Activated CD4-positive, alpha-beta T cell treated with anti-CD3 and anti-CD28 coated beads for 4 hours (primary cell): ENCODE measurements at places on chromosomes 1 and 21.

- DNase-seq = no peak
These were observed 35.2 kb upstream of the CTPS1 start for GRCh38 chr1:40944326-40944725.

DNA sequence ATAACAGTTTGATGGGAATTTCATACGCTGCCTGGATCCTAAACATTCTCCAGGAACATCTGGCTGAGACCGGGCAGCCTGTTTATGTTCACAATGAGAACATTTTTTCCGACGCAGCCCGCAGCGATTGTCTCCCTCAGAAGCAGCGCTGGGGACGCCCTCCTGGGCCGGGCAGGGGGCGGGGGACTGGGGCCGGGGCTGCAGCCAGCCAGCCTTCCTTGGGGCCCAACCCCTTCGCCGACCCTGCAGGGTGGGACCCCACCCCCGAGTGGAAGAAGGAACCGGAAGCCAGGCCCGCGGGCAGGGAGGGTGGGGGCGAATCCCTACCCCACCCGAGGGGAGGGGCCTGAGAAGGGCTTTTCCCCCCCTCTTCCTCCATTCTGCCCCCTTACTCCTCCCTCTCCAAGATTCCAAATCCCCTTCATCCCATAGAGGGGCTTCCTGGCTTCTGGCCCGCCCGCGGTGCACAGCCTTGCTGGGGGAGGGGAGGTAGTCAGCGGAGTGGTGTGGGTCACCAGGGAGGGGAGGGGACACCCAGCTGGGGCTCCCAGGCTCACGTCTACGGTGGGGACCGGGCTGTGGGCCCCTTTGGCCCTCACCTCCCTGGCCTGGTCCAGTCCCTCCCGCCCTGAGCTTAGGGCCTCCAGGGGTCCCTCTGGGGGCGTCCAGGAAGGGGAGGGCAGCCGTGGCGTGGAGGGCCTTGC lies 60.6 kb downstream of the WNT9A start:
- no peak for DNase-seq

GRCh38 chr1:221994274-221994698 lies 252.4 kb upstream of the DUSP10 start:
- no peak for DNase-seq

DNA sequence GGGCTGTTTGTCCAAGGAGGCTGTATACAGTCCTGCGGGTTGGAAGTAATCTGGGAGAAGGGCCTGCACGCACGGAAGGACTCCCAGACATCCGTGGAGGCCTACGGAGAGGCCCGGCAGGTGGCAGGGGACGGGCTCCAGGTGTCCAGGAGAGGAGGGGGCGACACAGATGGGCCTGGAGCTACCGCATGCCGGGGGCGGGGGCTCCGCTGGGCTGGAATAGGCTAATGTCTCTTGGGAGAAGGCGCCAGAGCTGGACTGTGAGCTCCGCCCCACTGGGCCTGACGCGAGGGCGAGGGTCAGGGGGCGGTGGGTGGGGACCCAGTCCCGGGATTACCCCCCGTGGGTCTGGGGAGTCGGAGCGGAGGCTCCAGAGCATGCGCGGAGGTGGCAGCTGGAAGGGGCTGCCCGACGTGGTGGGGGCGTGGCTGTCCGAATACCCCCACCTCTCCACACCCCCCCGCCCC lies 659 bp downstream of the AGO1 start:
- DNase-seq = peak; percentile 49

GRCh38 chr1:236144446-236145150 lies 2.3 kb downstream of the GPR137B start:
- DNase-seq = no peak

DNA sequence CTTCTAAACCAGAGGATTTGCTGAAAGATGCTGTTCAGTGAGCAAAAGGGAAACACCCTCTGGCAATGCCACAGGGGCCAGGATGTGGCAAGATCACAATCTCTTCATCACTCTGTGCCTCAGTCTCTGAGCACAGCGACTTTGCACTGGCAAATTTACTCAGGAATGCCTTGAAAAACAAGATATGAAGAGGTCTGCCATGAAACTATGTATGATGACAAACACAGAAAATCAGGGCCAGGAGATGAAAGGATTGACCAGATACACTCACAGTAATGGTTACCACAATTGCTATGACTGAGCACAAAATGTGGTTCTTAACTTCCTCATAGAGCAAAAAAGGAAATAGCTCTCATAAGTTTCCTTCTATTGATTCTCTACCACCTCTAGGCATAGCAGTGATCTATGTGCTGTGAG lies 5.8 kb downstream of the TTC13 start:
- DNase-seq = peak; percentile 42

- no peak for DNase-seq
These were observed 294.6 kb downstream of the RPS6KC1 start for GRCh38 chr1:213345621-213346020.

GRCh38 chr1:64005801-64006200 lies 197.6 kb upstream of the UBE2U start:
- DNase-seq = no peak

DNA sequence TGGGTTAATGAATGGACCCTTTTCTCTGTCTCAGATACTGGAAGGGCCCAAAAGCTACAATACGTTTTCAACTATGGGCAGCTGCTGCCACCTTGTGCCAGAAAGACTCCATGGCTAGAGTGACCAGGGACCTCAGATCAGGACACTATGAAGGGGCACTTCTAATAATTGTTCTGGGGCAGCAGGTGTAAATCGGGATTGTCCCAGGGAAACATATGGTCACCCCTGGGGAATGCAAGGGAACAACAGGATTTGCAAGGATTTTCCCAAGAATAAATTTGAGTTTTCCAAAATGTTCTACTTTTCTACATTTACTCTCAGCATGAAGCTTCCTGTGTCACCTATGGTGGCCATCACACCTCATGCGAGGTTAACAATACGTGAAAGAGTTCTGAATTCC lies 12.0 kb upstream of the FCAMR start:
- peak; percentile 67 for DNase-seq

DNA sequence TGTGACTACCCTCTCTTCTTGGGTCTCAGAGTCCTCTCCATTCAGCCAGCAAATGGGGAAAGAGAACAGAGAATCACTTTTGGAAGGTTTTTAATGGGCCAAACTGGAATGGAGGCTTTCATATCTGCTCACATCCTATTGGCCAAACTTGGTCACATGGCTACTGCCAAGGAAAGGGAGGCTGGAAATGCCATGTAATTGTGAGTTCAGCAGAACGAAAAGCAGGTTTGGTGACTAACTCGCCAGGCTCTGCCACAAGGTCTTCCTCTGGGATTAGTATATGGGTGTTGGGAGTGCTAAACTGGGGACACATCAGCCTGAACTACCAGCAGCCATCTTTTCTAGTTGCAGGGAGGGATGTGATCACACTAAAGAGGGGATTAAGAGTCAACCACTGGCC lies 19.2 kb downstream of the RD3 start:
- no peak for DNase-seq

DNA sequence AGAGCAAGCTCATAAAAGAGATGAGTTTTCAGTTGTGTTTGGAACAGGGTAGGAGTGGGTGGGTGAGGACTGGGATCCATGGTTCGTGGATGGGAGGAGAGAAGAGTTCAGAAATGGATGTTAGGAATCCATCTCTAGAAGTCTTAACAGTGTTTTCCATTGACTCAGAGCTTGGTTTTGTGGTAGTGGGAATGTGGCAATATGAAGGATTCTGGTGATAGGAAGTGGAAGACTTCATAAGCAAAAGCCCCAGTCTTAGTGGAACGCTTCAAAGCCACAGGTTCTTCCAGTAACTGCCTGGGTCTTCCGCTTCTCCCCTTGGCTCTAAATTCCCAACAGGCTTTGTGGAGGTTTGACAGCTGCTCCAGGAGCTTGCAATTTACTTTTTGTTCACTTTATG lies 167.9 kb downstream of the KCNJ6 start:
- no peak for DNase-seq

DNA sequence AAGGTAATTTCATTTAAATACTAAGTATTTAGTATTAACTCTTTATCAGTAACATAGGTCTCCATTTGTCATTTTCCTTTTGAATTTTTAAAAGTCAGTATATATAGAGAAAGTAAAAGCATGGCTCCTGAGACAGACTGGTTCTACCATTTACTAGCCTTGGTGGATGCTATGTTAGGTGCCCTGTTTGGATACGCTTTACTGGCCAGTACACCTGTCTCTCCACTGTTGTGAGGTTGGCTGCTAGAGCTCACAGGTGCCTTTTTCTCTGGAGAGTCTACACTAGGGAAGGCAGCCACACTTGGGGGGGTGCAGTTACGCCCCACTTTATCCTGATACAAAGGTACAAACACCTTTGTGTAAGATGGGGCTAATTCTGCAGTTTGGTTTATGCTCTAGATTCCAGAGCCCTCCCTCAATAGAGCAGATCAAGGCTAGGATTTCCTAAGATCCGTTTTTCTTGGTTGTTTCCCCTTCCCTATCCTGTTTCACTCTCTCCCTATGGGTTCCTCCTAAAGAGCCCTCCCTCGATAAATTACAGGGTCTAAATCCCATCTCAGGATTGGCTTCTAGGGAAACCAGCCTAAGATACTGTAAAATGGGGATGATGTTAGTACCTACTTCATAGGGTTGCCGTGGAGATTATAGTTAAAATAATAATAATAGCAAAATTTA lies 5.6 kb upstream of the GPSM2 start:
- no peak for DNase-seq

DNA sequence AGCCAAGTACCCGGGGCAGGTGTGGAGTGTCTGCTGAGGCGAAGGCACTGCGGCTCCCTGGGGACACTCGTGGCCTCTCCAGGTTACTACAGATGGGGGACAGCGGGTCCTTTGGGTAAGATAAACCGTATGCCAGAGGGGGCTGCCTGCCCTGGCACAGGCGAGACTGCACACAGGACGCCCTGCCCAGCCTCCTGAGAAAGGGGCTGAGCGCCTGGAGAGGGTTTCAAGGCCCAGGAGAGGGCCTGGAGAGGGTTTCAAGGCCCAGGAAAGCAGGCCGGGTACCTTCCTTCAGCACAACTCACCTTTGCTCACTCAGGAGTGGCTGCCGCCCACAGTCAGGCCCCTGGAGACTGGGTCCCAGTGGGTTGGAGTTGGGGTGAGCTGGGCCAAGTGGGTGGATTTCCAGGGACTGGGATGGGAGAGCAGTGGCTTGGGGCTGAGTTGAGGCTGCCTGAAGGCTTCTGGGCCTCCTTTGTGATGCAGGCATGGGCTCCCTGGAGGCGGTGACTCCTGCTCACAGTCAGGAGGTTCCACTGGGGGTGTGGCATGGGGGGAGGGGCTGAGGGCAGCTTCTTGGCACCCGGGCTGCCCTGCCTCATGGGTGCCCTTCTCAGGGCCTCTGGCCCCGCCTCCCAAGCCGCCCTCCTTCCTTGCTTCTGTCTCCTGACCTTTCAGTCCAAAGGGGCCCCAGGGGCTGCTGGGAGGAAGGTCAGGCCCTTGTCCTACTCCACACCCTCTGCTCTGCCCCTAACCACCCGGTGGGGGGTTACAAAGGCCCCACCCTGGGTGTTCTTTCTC lies at the start of gene MMEL1:
Gene MMEL1, minus strand, starts transcription at position 456 of the 801 bp plus-strand sequence. CDS start 3,532 bp downstream, outside the sequence.
- DNase-seq = no peak

- no peak for DNase-seq
These were observed 37.3 kb downstream of the NENF start for GRCh38 chr1:212470059-212470458.

DNA sequence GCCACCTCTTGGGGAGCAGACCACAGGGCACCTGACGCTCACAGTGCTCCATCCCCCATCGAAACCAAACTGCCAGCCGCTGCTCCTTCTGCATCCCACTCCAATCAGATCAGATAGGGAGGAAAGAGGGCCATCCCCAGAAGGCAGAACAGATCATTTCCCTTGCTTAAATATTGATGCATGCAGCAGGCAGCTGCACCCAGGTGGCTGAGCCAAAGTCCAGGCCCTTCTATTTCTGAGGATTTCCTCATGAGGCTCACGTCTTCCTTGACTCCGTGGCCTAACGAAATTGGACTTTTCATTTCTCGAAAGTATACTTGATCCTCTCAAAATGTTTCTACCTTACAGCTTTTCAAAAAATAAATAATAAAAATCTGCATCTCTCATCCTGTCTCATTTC lies 239.2 kb downstream of the ATG4C start:
- no peak for DNase-seq

GRCh38 chr1:156496211-156496761 lies 4.3 kb downstream of the MEF2D start:
- no peak for DNase-seq

- DNase-seq = no peak
These were observed 578.5 kb downstream of the USP25 start for GRCh38 chr21:16308269-16308668.

GRCh38 chr1:5720936-5721335 lies 271.3 kb downstream of the NPHP4 start:
- no peak for DNase-seq

DNA sequence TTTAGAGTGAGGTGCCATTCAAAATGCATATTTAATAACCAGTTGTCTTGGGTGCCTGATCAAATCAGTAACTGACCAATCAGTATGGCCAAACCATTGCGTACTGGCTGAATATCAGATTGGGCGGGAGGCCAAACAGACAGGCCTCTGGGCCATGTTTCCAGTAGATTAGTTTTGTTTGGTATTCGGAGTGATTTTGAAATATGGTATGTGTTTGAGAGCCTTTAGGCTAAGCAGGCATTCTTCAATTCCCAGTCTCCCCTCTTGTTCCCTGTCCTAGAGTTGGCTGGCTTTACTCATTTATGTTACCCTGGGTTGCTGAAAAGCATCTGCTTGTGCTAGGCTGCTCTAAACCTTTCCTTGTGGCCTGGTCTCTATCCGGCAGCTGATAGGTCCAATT lies 80.1 kb downstream of the BACH1 start:
- DNase-seq = no peak

DNA sequence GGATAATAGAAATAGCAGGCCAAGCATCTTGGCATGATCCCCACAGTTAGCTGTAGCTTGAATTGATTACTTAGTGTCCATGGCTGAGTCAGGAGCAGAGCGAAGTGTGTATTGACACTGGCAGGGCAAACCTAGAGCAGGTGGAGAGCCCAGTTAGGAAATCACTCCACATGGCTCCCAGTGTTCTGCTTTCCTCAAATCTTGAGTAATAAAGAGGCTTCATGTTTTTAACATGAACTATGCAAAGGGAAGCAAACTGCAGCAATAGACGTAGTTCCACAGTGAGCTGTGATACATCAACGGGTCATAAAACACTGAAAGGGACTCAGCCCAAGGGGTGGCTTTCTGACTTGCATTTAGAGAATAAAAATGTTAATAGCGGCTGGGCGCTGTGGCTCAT lies 28.9 kb downstream of the RHEX start:
- DNase-seq = no peak

- DNase-seq = no peak
These were observed 32.5 kb upstream of the SSX2IP start for GRCh38 chr1:84722794-84723193.

DNA sequence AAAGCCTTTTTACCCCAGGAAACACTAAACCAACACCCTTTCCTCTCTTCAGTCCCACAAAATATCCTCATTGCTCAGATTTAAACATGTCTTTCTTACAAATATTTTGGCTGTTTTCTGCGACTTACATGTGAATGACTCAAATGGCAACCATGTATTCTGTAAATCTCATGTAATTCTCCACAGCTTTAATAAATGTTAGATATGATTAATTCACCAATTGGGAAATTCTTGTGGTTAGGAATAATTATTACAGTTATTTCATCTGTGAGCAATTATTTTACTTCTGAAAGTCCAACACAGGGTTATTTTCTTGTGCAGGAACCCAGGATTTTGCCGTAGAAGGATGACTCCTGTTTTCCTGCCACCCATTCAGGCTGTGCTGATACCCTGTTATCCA lies 431.5 kb downstream of the LMO4 start:
- no peak for DNase-seq

- DNase-seq = no peak
These were observed 34.4 kb upstream of the ZNF648 start for GRCh38 chr1:182095946-182096345.
